NCI-H1105 treated with DMSO at 0.1 percent for 48 hours (cell line): ENCODE measurements at places on chromosomes 1 and 21.

DNA sequence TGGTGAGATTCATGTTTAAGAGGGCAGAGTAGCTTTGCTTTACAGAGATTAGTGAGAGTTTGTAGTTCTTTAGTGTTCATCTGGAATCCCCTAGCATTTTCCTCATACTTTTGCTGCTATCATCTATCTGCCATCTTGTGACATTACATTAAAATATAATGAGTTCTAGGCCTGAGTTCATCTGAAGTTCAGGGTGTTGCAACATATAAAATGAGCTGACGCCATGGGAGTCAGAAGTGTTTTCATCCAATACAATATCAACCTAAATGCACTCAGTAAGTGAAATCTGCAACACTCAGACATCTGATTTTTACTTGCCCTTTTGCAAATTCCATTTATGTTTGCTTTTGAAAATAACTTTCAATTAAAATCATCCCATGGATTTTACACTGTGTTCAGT is 153.8 kb downstream of the NTNG1 start:
- no peak for DNase-seq

DNA sequence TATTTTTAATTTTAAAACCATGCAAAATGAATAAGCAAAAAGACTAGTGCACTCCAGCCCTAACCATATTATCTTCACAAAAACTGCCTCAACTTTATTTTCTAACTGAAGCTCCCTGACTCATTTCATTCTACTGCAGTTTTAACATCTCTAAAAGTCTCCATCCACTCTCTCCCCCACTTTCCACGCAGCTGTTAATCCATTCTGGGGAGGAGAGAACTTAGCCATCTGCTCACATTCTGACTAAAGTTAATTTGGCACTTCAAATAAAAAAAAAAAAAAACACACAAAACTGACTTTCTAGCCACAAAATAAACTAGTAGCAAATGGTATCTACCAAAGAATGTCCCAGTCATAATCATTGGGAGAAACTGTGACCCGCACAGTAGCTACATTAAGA is 5.4 kb upstream of the MYBPHL start:
- DNase-seq, result no peak

GRCh38 chr1:184583849-184584248 is 170.8 kb downstream of the EDEM3 start:
- no peak for DNase-seq

DNA sequence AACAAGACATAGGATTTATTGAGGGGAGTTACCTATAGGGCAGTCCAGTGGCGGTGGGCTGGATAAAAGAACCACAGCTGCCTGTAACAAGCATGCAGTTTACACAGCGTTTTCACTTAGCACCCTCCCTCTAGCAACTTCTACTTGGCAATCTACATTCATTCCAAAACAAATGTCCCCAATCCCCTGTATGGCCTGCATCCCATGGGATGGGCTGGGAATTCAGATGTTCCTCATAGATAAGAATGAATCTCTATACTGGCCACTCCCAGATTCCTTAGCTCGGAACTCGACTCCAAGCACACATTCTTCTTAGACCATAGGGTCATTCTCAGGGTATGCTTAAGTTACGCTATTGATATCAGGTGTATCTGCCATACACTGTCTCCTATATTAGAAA is 33.3 kb downstream of the PCP4 start:
- no peak for DNase-seq

- DNase-seq, result no peak
These were observed 98.3 kb downstream of the ABCA4 start for GRCh38 chr1:94022471-94023189.

- no peak for DNase-seq
These were observed 593.8 kb downstream of the LRRIQ3 start for GRCh38 chr1:73604211-73604610.

GRCh38 chr1:244835276-244836134 is at the start of gene COX20:
COX20 (plus strand) TSS chr1:244835658; CDS start chr1:244835715, 57 bp downstream.
- DNase-seq, result peak; percentile 82

GRCh38 chr1:63523738-63524137 is 413 bp downstream of the EFCAB7 start:
- DNase-seq, result no peak

GRCh38 chr1:79899914-79900313 is 893.4 kb upstream of the ADGRL4 start:
- no peak for DNase-seq

GRCh38 chr1:19164274-19165015 is 45.6 kb downstream of the UBR4 start:
- no peak for DNase-seq
